ENCODE measurements at places on chromosomes 6 and 20.

GRCh38 chr6:155265843-155266535, 2.2 kb downstream of the CLDN20 start:
- DNase-seq: no peak

DNA sequence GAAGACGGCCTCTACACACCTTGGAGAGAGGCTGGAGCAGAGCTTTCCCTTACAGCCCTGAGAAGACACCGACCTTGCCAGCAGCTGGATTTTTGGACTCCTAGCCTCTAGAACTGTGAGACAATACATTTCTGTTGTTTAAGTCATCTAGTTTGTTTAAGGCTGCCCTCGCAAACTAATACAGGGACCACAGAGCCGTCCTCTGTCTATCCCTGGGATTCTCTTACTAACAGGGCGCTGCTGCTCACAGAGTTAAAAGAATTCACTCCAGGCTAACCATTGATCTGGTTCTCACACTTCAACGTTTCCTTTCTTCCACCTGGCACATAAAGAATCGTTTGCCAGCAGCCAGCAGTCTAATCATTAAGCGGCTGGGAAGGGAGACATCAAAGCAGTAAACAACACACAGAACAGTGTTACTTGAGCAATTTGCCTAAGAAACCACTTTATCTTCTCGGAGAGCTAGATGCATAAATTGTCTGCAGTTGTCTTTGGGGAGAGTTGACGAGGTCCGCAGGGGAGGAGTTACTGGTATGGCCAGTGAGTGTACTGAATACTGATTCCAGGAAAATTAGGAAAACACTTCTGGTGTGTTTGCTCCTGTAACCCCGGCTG, 103.5 kb upstream of the AKAP12 start:
- DNase-seq: no peak

GRCh38 chr20:1185316-1185741, 548 bp upstream of the TMEM74B start:
- no peak for DNase-seq

- DNase-seq: no peak
Measured at GRCh38 chr6:76347539-76347938, 275.1 kb upstream of the IMPG1 start.

DNA sequence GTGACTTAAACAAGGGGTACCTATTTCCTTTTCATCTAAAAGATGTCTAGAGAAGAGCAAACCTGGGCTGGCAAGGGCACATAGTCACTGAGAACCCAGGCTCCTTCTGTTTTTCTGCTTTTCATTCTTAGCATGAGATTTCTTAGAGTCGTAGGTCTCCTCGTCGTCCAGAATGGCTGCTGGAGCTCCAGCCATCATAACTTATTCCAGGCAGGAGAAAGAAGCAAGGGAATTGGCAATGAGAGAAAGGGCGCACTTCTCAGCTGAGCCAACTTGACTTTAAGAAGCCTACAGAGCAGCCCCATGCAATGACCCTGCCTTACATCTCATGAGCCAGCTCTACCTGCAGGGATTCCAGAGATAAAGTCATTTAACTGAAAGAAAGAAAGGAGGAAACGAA, 213.4 kb downstream of the BMP7 start:
- no peak for DNase-seq

Measured in AG09319 (cell line).